Esophagus squamous epithelium (tissue), 5 donors: ENCODE measurements at places on chromosomes 5 and 9. TPM values are rescaled to one million over a fixed set of nuclear protein-coding genes. Genes with fewer than 3 reads are reported as not detected.

Gene ECSCR
- total RNA-seq: 11.4 TPM

Gene ASPN
- total RNA-seq: 0.88 TPM

DNA sequence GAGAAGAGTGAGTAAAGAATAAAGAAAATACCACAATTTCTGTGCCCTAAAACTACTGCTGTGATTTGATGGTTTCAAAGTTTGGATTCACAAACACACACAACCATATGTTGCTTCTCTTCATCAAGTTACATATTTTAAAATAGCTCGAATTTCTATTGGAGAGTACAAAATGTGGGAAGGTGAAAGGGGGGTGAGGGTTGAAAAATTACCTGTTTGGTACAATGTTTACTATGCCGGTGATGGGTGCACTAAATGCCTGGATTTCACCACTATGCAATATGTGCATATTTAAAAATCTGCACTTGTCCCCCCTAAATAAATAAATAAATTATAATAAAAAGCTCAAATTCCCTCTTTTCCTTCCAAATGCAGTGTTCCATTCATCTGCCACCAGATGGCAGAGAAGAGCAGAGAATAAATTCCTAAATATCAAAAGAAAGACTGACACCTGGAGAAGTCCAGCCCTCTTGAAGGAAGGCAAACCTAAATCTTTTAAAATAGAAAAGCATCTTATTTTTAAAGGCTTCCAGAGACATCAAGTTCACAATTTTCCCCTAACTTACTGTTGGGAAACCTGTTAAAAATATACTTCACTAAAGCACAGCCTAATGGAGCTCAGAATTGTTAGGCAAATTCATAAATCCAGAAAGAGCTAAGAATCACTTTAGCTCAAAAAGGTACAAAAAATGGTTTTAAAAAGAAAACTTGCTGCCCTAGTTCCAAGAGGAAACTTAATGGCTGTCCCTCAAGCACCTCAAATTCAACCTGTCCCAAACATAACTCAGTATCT lies 24.8 kb upstream of the HNRNPA0 start:
- DNase-seq: no peak

DNA sequence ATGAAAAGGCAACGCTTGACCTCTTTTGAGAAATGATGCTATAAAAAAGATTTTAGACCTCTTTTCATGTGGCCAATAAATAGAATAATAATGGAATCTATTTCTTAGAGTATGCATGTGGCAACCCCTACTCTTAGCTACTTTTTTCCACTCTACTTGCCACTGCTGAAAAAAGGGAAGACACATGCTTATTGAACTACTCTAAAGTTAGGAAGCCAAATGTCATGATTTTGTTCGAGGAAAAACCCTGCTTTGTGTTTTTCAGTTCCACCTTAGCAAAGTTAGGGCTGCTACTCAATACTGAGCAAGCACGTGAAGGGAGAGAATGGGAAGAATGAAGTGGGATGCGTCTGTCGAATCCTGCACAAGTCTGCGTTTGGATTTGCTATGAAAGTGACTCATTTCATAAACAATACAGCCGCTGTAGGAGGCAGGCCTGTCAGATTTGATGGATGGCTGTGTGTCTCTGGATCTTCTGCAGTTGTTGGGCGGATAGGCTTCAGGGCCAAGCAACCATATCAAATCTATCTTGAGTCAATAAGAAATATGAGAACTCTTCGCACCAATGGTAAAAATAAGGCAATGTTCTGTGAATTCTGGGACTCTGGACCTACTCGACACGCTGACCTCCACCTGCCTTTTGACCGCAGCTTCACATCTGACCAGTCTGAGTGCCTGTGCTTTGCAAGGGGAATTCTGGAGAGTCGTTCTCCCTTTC lies 333.6 kb downstream of the PIK3R1 start:
- DNase-seq: no peak

Gene TLX3
- total RNA-seq: not detected

DNA sequence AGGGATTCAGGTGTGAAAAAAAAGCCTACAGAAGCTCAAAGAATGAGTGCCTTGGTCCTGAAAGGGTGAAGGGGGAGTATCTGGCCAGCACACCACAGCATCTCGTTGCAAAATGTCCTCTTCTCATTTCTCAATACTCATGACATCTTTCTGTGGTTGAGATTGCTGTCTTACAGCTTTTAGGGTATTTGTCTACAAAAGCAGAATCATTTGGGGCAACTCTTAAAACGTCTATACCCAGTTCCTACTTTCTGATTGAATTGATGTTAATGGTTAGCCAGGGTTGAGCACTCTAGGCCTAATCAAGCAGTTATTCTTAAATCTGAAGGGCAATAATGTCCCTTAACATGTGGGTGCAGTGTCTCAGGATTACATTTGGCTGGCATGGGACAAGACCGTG lies 21.2 kb upstream of the PCSK5 start:
- no peak for DNase-seq

Gene ZNF474
- not detected for total RNA-seq

DNA sequence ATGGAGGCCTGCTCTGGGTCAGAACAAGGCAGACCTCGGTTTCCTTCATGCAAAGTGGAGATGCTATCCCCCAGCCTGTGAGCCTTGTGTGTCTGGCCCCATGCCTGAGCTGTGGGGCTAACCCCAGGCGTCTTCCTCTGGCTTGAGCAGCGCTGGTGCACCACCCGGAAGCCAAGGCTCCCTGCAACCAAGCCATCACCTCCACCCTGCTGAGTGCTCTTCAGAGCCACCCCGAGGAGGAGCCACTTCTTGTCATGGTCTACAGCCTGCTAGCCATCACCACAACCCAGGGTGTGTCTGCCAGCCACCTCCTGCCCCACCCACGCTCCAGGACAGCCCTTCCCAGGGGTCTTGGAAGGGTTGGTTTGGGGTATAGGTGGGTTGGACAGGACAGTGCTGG lies 16.2 kb downstream of the REXO4 start:
- DNase-seq: no peak

DNA sequence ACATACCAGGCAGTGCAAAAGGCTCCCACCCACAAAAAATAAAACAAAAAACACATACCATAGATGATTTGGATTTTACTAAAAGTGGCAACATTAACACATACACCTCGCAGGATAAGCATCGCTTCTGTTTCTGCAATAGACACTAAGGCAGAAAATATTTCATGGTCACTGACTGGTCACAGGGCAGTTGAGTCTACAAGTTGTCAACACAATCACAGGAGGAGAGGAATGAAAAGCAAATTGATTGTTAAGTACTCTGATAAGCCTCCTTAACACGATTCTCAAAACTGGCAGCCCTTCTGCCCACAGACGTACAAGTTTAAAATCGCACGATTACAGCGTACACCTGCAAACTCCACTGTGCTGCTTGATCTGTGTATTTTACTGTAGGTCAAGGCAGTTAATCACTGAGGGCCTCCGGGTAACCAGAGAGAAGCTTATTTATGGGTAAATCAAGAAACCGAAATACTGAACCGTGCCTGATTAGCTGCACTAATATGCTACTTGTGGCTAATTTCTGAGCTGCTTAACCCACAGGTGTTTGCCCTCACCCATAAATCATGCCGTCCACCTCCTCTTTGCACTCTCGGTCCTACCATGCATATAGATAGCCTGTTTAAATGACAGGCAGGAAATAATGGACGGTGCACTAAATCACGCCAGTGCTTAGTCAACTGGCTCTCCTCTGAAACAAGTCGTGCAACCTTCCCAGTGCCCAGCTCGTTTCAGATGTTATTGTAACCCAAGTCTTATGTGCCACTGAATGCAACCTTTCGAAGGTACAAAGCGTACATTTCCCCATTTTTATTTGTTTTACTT lies 659.4 kb upstream of the ADAMTS16 start:
- no peak for DNase-seq

Gene GHR
- 6.0 TPM for total RNA-seq

DNA sequence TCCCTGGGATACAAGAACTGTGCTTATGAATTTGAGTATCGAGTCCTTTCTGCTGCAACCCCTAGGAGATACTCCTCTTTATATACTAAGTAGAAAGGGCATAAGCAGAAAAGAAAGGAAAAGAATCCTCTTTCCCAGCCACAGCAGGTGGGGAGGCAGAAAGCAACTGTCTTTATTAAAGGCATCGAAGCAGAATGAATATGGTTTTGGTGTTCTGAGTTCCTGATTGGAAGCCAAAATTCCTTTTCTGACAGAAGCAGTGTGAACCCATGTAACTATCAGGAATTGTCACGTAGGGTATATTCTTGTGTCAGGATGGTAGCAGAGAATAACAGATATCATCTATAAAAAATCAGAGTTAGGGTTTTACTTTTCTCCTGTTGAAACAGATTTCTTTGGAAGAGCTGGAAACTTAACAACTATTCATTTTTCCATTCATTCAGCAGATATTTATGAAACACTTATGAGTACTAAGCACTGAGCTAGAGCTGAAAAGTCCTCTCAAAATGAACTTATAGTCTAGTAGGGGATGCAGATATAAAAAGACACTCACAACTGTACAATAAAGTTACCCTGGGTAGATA lies 96.5 kb upstream of the LHFPL2 start:
- no peak for DNase-seq

GRCh38 chr9:35254984-35255857 lies 93.4 kb downstream of the UNC13B start:
- DNase-seq: no peak

- no peak for DNase-seq
Observed at GRCh38 chr9:134358662-134359319, 32.5 kb downstream of the RXRA start.

DNA sequence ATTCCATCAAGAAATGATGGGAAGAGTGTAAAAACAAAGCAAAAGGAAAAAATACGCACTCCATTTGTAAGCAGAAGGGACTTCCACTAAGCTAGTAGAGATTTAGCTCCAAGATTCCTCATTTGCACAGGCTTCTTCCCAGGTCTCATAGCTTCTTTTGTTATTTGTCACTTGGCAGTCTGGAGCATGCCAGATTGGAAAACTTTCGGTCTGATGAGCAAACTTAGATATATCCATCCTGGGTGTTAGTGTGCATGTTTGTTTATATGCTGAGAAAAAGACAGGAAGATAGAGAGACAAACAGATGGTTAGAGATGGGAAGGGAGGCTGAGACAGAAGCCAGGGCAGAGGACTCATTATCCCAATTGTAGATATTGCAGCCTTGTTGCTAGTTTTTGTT lies 1644.5 kb upstream of the NUDT12 start:
- no peak for DNase-seq

Gene SPINK4
- not detected for total RNA-seq
